ENCODE measurements at places on chromosomes 12 and 14.

GRCh38 chr12:93851257-93851671 lies 174.1 kb downstream of the CRADD start:
- no peak for DNase-seq

GRCh38 chr12:51306507-51306906 lies 17.5 kb downstream of the BIN2 start:
- DNase-seq: no peak

DNA sequence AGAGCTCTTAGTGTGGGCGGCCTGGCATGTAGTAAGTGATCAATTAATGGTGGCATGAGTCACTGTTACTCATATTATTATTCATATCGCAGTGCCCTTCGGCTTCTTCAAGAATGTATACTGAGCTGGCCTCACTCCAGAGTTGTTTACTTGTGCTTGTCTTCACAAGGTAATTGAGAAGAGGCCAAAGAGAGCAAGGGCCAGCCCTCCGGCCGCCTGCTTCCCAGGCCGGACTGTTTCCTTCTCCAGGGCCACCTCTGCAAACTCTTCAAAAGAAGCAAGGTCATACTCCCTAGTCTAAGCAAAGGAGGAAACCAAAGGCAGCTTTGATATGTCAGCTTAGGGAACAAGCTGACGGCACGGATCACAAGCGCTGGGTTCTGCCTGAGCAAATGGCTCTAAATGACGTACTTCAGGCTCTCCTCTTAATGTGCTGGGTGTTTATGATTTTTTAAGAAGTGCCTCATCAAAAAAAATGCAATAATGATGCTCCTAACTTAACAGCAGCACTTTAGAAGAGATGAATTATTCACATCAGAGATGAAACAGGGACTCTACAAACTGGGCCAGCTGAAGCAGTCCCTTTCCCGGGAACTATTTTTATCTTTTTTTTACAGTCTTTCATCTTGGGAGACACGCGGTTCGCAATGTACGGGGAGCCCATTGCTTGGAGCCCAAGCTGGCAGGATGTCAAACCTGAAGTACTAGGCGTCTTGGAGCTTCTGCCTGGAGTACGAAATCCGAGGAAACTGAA lies 65.6 kb upstream of the DLK1 start:
- DNase-seq: peak; percentile 30

GRCh38 chr12:27201169-27201568 lies 42.9 kb upstream of the STK38L start:
- no peak for DNase-seq

GRCh38 chr14:71300566-71301330 lies 393.5 kb downstream of the PCNX1 start:
- DNase-seq: peak; percentile 67

GRCh38 chr14:67883717-67884116 lies 64.1 kb downstream of the RAD51B start:
- peak; percentile 29 for DNase-seq

- DNase-seq: peak; percentile 79
Measured at GRCh38 chr12:88546853-88547252, 33.4 kb downstream of the KITLG start.

DNA sequence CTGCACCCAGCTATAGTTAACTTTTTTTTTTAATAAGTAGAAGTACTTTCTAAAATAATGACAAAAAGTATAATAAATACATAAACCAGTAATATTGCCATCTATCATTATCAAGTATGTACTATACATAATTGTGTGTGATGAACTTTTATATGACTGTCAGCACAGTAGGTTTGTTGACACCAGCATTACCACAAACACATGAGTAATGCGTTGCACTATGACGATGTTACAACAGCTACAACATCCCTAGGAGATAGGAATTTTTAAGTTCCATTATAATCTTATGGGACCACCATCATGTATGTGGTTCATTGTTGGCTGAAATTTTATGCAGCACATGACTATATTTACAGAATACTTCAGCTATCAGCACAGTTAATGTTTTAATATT lies 62.9 kb upstream of the VSX2 start:
- peak; percentile 36 for DNase-seq

- DNase-seq: peak; percentile 52
Measured at GRCh38 chr12:104063712-104064030, 660 bp upstream of the HCFC2 start.

- no peak for DNase-seq
Measured at GRCh38 chr12:82665142-82665923, 21.4 kb upstream of the TMTC2 start.

DNA sequence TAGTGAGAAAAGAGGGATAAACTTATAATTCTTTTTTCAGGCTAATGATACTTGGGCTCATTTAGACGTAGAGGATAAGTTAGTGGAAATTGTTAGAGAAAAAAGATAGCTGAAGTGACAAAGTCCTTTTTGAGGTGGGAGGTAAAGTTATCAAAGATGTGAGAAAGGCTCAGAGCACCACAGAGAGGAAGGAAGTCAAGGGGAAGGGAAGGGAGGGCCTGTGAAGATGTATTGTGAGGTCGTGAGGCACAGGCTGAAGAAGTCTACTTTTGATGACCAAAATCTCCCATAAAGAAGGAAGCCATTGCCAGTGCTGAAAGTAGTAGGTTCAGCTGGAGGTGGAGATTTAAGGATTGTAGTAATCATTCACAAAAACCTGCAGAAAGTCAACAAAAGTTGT lies 19.4 kb upstream of the PTGDR start:
- no peak for DNase-seq

GRCh38 chr12:49809381-49809905 lies 18.8 kb downstream of the NCKAP5L start:
- DNase-seq: no peak

- DNase-seq: no peak
Measured at GRCh38 chr14:44873536-44873935, 88.2 kb downstream of the KLHL28 start.

GRCh38 chr12:60345442-60345841 lies 749.6 kb downstream of the SLC16A7 start:
- DNase-seq: no peak

DNA sequence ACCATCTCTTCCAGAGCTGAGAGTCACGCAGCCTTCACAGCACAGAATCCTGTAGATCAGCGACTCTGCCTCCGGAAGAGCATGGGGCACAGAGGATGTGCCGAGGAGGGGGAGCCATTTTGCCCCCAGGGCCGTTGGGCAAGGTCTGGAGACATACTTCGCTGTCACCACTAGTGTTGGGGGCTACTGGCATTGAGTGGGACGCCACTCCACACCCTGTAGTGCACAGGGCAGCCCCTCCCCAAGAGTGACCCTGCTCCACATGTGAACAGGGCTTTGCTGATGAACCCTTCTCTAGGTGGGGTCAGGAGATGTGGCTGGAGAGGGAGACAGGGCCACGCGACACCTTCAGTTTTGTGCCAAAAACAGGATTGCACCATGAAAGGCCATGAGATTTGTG lies 6.0 kb downstream of the GLT1D1 start:
- no peak for DNase-seq

DNA sequence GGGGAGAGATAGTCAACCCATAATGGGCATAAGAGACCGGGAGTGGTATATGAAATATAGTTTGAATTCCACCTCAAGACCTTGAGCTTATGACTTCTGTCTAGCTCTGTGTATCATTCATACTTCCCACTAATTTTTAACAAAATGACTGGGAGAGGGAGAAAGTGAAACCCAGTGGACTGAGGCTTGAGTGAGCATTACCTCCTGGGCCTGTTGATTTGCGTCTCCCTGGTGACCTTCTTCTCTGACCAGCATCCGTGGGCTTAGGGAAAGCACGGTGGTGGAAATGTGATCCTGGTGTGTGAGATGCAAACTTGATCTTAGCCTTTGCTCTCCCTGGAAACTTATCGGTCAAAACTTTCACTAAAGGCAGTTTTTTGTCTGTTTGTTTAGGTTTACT lies 207.9 kb upstream of the BCL2L14 start:
- DNase-seq: peak; percentile 45

- DNase-seq: peak; percentile 68
Measured at GRCh38 chr14:24921903-24922302, 128.0 kb downstream of the STXBP6 start.

DNA sequence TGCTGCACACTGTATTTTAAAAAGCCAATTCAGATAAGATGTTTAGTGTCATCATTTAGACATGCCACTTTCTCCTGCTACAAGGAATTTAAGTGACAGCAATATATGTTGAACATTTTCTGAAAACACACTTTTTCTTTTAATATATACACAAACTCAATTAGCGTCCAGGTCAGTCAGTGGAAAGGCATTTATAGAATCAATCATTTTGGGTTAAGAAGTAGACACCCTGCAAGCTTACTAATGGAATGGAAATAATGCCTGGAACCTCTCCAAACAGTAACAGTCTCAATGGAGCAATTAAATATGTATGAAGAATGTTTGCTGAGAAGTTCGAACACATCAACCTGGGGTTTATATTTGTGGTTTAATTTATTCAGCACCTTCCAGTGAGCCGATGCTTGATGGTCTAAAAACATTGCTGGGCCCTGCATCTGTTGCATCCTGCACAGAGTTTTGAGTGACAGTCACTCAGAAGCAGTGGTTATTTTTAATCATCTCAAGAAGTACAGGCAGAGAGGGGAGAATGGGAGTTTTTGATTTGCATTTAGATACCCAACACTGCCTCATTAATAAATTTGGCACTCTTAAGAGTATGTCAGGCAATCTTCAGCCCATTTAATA lies 410.7 kb downstream of the TMEM117 start:
- DNase-seq: no peak

- DNase-seq: peak; percentile 58
Measured at GRCh38 chr12:116282371-116283286, 5.1 kb upstream of the MED13L start.

GRCh38 chr12:94203796-94204195 lies 55.4 kb downstream of the PLXNC1 start:
- DNase-seq: no peak

- no peak for DNase-seq
Measured at GRCh38 chr14:100710826-100711462, 15.7 kb upstream of the DLK1 start.

GRCh38 chr12:78887444-78887843 lies 22.9 kb downstream of the SYT1 start:
- DNase-seq: no peak

- peak; percentile 15 for DNase-seq
Measured at GRCh38 chr12:69239922-69240630, 707 bp downstream of the CPSF6 start.

DNA sequence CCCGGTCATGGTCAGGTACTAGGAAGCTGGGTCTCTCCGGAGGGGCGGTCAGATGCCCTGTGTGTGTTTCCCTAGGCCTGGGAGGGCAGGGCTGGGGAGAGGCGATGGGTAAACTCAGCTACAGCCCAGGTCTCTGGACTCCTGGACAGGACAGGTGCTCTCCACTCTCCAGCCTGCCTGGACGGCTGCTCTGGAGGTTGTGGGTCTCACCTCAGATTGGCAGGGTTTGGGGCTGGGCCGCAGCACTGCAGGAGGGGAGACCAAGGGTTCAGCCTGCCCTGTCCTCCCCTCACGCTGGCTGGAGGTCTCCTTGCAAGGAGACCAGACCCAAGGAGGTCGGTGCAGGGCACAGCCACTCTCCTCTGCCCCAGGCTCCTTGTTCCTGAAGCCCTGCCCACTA lies 7.8 kb downstream of the KRT80 start:
- no peak for DNase-seq

- peak; percentile 31 for DNase-seq
Measured at GRCh38 chr12:19298836-19299605, 140.3 kb upstream of the AEBP2 start.

- peak; percentile 78 for DNase-seq
Measured at GRCh38 chr12:79662046-79662811, 28.5 kb downstream of the PAWR start.

DNA sequence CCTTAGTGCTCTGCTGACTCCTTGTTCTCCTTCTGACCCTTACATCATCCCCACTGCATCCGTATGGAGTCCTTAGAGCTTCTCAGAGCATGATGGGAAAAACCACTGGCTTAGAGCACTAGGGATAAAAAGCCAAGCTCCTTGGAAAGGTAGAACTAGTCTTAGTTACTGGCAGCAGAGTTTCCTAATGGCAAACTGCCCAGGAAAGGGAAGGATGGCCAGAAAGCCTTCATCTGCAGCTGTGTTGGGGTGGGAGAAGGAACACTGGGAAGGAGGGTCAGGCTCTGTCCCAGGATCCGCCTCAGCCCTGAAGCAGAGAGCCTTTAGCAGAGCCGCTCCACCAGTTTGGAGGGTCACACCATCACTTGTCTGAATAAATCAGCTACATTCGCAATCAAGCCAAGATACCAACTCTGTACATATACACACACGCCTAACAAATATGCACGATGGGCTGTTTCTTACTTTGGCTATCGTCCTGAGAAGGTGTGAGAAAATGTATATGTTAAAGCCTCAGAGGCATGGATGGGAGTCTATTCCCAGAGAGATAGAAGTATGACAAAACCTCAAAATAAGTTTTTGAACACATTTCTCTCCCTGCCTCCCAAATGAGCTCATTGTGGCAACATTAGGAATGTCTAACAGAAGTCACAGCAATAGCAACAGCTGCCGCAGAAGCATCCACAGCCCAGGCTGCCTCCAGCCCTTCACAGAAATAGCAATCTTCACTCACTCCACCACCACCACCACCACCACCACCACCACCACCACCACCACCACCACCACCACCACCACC lies 18.6 kb upstream of the GALNT8 start:
- DNase-seq: no peak

DNA sequence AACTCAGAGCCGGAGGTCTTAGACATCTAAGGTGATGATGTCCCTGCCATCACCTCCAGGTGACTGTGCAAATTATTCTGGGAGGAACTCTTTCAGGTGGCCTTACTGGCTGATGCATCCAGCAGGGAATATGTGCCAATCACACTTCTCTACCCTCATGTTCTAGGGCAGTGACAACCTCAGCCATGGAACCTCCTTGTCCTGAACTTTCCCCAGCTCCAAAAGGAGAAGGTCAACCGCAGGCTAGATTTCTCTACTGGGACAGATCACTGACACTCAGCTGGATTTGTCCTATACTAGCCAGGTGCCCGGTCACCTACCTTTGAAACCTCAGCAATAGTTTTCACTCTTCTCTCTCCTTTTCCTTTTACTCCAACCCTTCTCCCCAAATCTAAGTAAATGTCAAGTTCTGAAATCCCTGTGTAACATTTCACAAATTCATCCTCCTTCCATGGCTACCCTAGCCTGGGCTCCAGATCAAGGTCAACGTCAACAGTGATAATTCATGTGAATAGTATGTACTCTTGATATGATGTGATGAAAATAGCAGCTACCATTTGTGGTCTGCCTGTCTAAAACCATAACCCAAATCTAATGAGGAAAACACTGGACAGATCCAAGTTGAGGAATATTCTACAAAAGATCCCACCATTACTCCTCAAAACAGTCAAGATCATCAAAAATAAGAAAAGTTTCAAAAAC lies 115.0 kb upstream of the EGLN3 start:
- DNase-seq: no peak

- DNase-seq: no peak
Measured at GRCh38 chr12:88634008-88634407, 53.7 kb upstream of the KITLG start.

All from amniotic epithelial cell (primary cell).